RWPE1 (cell line): ENCODE measurements at places on chromosomes 16 and 17.

DNA sequence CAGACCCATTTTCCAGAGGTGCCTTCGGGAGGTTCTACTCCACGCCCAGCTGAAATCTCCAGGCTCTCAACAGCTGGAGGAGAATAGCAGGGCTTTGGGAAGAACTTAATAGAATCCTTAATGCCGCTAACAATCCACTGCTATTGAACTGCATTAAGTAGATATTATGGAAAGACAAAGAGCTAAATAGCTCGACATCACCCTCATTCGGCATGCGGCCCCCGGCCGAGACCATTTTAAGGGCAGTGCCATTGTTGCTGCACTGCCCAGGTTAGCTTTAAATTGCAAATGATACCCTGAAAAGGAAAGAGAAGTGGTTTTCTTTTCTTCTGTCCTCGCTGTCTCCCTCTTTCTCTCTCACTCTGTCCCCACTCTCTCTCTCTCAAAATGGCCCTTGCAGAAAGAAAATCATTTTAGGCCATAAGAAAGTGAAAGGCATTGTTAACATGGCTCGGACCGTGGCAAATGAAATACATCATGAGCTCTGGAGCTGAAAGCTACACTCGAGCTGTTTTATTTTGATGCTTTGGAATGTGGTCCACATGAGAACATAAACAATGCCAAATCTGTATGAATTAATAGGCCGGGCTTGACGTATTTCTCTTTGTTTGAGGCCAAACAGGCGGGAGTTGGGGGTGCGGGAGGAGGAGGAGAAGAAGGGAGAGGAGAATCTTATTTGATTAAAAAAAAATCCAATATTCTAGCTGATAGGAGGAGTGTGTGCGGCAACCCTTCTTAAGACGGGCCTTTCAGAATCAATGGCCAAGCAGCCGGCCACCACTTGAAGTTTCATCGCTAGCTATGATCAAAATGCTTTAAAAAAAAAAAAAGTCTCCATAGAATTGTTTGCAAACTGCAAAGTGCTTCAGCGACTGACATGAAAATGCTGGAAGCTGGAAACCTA lies 298.8 kb upstream of the IRX3 start:
- DNase-seq = no peak

- no peak for DNase-seq
Observed at GRCh38 chr16:20838240-20838639, 31.9 kb downstream of the REXO5 start.

DNA sequence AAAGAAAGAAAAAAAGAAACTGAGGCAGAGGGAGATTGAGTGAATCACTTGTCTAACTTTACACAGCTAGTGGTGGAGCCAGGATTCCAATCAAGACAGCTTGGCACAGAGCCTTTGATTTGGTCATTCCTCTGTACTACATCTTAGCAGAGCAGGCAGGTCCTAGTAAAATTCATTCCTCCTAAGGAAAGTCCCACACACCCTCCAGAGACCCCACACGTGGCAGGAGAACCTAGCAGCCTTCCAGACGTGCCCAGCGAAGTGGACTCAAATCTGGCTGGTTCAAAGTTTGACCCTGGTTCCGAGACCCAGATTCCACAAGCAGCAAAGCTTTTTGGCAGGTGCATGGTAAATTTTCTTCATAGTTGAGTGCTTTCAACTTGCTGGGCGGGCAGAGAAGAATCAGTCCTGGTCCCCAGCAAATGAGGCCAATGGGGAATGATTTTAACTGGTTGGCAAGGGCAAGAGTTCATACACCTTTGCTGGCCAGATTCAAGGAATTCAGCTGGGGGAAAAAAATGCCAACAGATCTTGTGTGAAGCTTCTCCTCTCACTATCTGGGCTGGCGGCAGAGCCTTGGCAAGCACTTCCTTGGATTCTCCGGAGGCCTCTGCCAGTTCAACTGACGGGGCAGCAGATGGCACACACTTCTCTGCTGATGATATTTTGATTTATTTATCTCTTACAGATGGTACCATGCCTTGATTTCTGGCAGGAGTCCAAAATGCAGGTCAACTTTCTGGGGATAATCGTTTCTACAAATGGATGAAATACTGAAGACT lies 82.4 kb downstream of the GSG1L start:
- no peak for DNase-seq

DNA sequence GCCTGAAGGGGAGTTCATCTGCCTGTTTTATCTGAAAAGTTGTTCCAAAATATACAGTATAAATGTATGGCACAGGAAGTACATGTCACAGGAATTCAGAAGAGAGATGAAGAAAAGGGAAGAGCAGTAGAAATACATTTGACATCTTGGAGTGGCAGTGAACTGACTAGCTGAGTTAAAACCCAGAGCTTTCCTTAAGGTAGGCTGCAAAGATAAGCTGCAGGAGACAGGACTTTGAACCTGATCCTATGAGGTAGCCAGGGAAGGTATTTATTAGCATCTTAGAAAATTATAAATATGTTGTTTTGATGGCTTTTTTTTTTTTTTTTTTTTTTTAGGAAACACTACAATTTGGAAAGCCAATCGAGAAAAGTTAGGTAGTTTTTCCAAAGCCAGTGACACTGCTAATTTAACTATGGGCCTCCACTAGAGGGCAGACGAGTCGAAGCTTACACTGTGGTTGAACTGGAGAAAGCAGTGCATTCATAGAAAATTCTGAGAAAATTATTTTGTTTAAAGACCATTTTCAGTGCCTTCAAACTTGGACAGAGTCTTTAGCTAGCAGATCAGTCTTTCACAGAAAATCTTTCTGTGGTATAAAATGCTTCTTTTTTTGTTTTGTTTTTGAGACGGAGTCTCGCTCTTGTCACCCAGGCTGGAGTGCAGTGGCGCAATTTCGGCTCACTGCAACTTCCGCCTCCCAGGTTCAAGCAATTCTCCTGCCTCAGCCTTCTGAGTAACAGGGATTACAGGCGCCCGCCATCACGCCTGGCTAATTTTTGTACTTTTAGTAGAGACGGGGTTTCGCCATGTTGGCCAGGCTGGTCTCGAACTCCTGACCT lies 122.3 kb downstream of the SSH2 start:
- peak; percentile 55 for DNase-seq

- DNase-seq = peak; percentile 55
Observed at GRCh38 chr16:85697431-85697830, 8.7 kb upstream of the GINS2 start.

- no peak for DNase-seq
Observed at GRCh38 chr17:73740370-73740769, 96.1 kb upstream of the SDK2 start.

- no peak for DNase-seq
Observed at GRCh38 chr16:74725651-74726455, 25.2 kb upstream of the MLKL start.

DNA sequence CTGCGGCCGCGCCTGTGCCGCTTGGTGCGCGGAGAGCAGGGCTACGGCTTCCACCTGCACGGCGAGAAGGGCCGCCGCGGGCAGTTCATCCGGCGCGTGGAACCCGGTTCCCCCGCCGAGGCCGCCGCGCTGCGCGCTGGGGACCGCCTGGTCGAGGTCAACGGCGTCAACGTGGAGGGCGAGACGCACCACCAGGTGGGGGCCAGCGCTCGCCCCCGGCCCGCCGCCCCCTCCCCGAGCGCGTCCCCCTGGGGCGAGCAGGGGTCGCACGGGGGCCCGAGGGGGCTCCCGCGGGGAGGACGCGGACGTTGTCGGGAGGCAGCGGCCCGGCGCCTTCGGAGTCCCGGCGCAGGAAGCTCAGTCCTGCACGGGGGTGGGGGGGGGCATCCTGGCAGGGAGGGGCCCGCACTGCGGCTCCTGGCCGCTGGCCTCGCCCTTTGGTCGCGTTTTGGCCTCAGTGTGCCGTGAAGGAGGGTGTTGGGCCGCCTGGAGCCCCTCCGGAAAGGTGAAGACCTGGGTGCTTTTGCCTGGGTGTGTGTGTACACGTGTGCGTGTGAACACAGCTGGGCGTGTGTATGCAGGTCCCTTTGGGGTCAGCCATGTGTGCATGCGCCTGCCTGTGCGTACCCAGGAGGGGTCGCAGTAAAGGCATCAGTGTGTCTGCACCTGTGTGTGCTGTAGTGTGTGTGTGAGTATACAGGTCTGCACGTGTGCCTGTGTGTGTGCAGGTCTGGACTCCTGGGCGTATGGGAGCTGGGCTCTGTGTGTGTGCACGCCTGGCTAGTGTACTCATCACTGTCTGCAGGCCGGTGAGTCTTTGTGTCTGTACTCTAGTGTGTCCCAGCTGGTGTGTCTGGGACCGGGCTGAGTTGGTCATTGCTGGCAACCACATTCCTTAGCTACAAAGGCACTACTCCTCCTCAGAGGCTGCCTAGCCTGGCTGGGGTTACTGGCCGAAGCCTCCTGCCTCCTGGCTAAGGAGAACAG lies 615 bp downstream of the NHERF2 start:
- DNase-seq = no peak

- no peak for DNase-seq
Observed at GRCh38 chr16:87679593-87680271, 77.4 kb downstream of the JPH3 start.

DNA sequence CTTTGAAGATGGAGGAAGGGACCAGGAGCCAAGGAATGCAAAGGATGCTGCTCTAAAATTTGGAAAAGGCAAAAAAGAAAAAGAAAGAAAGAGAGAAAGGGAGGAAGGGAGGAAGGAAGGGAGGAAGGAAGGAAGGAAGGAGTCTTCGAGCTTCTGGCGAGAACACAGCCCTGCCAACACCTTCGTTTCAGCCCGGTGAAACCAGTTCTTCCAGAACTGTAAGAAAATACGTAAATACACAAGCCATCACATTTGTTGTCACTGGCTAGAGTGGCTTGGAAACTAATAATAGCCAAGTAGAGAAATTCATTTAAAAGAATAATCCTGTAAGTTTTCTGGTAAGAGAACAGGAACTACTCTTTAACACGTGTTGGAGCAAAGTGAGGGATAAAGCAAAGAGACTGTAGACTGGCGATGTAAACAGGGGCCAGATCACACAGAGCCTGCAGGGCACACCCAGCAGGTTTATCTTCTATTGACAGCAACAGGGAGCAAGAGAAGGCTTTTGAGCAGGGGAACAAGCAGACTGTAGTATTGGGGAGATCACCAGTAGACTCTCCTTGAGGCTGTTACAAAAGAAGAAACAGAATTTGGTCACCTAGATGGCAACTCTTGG lies 188.7 kb upstream of the MPHOSPH6 start:
- DNase-seq = no peak

DNA sequence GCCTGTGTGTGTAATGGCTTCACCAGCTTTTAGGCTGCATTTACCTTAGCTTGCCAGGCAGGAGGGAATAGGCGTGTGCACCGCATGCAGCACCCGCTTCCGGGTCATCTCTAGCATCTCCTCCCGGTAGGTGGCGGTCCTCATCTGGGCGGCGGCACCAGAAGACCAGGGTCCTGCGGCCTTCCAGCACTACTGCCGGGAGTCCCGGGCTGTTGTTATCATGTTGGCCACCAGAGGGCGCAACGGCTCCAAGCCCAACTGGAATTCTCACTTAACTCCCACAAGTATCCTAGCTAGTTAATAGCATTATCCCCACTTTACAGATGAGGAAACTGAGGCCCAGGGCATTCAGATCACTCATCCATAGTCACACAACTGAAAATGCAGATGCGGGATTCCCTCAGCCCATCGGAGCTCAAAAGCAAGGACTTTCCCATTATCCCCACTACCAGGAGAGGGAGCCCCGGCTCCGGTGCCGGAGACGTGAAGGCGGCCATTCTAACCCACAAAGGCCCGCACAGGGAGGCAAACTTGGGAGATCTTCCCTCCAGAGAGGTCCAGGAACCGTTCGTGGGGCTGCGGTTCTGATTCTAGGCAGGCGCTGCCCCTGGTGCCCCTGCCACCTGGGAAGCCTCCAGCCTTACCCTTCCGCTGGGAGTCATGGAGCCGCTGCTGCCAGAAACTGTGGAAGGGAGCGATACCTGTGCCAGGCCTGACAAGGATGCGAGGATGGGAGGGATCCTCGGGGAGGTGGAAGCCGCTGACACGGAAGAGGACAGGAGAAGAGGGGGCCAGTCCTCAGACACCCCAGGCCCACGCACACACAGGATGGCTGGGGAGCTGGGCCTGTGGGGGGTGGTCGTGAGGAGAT lies 23.9 kb downstream of the LGALS9 start:
- DNase-seq = peak; percentile 75

- DNase-seq = no peak
Observed at GRCh38 chr17:57856792-57857620, 7.2 kb upstream of the MRPS23 start.

DNA sequence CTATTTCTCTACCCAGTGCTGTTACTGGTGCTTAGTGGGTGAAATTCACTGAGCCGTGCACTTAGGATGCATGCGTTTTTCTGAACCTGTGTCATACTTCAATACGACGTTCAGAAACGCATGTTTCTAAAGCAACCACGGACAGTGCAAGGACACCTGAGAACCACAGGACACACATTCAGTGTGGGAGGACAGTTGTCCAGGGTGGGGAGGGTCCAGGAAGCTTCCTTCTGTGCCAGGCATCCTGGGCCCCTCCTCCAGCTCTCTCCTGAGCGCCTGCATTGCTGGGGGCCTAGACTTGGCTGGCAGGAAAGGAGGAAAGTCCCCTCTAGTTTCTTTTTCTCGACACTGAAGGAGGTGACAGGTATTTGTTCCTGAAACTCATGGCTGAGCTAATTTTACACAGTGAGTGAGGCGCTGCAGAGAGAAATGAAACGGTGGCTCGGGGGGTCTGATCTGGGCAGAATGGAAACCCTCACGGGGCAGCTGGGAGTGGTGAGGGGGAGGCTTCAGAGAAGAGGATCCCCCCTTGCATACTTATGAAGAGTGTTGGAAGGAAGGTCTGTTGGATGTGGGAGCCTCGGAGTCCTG lies 89.9 kb downstream of the IRF8 start:
- no peak for DNase-seq

DNA sequence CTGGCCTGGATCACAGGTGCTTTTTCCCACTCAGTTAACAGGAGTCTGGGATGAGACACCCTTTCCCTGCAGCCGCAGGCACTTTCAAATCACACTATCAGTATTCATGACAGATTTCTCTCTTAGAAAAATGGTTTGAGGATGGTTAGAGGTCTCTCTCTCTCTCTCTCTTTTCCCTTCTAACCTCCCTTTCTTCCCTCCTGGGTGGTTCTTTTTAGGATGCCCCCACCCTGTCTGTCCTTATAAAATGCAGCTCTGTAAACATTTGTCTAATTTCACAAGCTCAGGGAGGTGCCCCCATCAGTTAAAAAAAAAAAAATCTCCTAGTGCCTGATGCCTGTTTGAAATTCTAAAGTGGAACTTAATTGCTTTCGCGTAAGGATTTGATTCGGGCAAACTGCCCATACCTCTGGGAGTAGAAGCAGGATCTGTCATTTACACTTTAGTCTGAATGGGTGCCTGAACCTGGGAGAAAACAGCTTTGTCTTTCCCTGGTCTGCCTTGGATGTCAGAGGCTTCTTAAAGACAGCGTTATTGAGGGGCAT lies 158.8 kb downstream of the CCDC182 start:
- DNase-seq = no peak

GRCh38 chr17:42814633-42815399 lies 9.3 kb downstream of the BECN1 start:
- DNase-seq = no peak
